Stromal cell of bone marrow (primary cell): ENCODE measurements at places on chromosomes 2 and 18.

DNA sequence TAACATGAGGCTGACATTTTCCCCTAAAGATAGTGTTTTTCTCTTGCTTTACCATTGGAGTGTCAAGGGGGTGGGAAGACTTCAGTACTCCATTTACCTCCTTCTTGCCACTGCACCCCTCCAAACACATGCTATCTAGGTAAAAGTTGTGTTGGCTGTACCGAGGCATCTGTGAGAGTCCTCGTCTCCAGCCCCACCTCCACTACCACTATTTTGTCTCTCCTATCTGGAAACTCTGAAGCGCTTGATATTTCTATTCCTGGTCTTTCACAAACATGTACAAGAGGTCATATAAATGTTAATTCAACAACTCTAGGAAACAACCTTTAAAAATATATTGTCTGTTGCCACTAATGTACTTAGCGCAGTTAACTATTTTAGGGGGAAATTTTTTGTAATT is 132.6 kb downstream of the PKP4 start:
- DNase-seq = no peak

- no peak for DNase-seq
These were observed 174.5 kb downstream of the PID1 start for GRCh38 chr2:229096409-229097066.

GRCh38 chr2:47309952-47310800 is 92.8 kb upstream of the MSH2 start:
- DNase-seq = no peak

GRCh38 chr2:216557413-216557812 is 58.8 kb downstream of the RPL37A start:
- DNase-seq = no peak

- DNase-seq = no peak
These were observed 89.8 kb upstream of the BCL2L11 start for GRCh38 chr2:111030945-111031344.

DNA sequence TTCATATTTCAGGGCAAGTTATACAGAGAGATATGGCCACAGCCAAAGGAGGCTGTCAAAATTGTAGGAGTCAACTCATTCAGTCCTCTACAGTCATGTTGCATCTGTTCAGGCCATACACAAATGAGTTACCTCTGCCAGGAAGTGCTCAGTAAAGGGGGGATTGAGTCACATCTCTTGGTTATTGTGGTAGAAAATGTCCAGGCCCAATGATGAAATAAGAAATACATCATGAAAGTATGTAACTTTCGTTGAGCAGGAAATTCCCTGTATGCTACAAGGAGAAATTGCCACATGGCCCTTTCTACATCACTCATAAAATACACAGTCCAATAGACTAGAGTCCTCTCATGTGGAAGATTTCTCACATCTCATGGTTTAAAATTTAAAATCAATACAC is 103.9 kb upstream of the COL3A1 start:
- peak; percentile 79 for DNase-seq

- peak; percentile 31 for DNase-seq
These were observed 539.6 kb downstream of the PID1 start for GRCh38 chr2:228731517-228731916.

DNA sequence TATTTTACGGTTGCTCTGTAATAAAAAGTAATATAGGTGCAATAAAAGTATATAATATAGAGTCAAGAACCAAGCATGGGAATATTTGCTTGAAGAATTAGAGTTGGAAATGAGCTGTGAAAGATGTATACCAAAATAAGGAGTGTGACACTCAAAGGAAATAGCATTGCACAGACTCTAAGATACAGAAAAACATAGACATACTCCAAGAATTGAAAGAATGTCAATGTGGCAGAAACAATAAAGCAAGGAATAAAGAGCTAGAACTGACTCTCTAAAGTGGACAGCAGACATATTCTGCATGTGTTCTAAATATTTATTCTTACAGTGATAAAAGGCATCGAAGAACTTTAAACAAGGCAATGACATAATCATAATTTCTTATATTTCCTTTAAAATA is 561.1 kb upstream of the SETBP1 start:
- no peak for DNase-seq
